Neural cell (in vitro differentiated cells): ENCODE measurements at places on chromosomes 7 and 10. TPM values are rescaled to one million over a fixed set of nuclear protein-coding genes. Genes with fewer than 3 reads are reported as not detected.

The CTAGE4 gene
- not detected in 2 replicates for polyA plus RNA-seq

The C10orf90 gene
- not detected in 2 replicates for polyA plus RNA-seq

The FGL2 gene
- polyA plus RNA-seq = 0.10 and 0.22 TPM in 2 replicates

The NPC1L1 gene
- polyA plus RNA-seq = 0.20 TPM in 1 of 2 replicates, not detected in the other

The GOLGA7B gene
- 29.8 and 30.4 TPM in 2 replicates for polyA plus RNA-seq

The VWA2 gene
- polyA plus RNA-seq = not detected in 2 replicates

The CYP2C18 gene
- polyA plus RNA-seq = not detected in 2 replicates

The SSC4D gene
- 2.5 TPM in 1 of 2 replicates, not detected in the other for polyA plus RNA-seq

The VGF gene
- 36.8 and 39.3 TPM in 2 replicates for polyA plus RNA-seq

The EPHA1 gene
- polyA plus RNA-seq = not detected in 2 replicates

The FANK1 gene
- 3.1 and 3.8 TPM in 2 replicates for polyA plus RNA-seq

The C10orf62 gene
- polyA plus RNA-seq = not detected in 2 replicates

The TUBB8 gene
- polyA plus RNA-seq = 0.46 and 0.69 TPM in 2 replicates

The GPNMB gene
- polyA plus RNA-seq = not detected in 2 replicates

The NOD1 gene
- 0.43 and 1.9 TPM in 2 replicates for polyA plus RNA-seq

The ATP5MK gene
- polyA plus RNA-seq = 542 and 917 TPM in 2 replicates

The SH2D4B gene
- polyA plus RNA-seq = 1.4 and 1.6 TPM in 2 replicates

The PRKAR2B gene
- 249 and 297 TPM in 2 replicates for polyA plus RNA-seq

The GRM3 gene
- polyA plus RNA-seq = 15.9 TPM in 2 replicates

The NUTM2E gene
- 0.40 TPM in 1 of 2 replicates, not detected in the other for polyA plus RNA-seq

The ZDHHC6 gene
- 44.0 and 50.5 TPM in 2 replicates for polyA plus RNA-seq

The SLC13A1 gene
- polyA plus RNA-seq = not detected in 2 replicates

The GPR26 gene
- 8.0 and 8.1 TPM in 2 replicates for polyA plus RNA-seq

The FAS gene
- 1.2 and 2.5 TPM in 2 replicates for polyA plus RNA-seq

The DGKB gene
- 0.20 and 0.76 TPM in 2 replicates for polyA plus RNA-seq

The EIF3B gene
- polyA plus RNA-seq = 65.1 and 73.7 TPM in 2 replicates

The IFIT1B gene
- not detected in 2 replicates for polyA plus RNA-seq

The PAX4 gene
- not detected in 2 replicates for polyA plus RNA-seq

The HOXA2 gene
- polyA plus RNA-seq = not detected in 2 replicates

The OPN1SW gene
- 1.2 and 1.9 TPM in 2 replicates for polyA plus RNA-seq

The LIPM gene
- not detected in 2 replicates for polyA plus RNA-seq

The CFAP46 gene
- 2.6 and 3.5 TPM in 2 replicates for polyA plus RNA-seq

The SUN3 gene
- not detected in 2 replicates for polyA plus RNA-seq

The PILRB gene
- 222 and 274 TPM in 2 replicates for polyA plus RNA-seq

The CYP26A1 gene
- 0.64 and 0.77 TPM in 2 replicates for polyA plus RNA-seq

The ST7 gene
- 76.8 and 104 TPM in 2 replicates for polyA plus RNA-seq

The SFRP5 gene
- polyA plus RNA-seq = 0.92 and 1.2 TPM in 2 replicates

The MOGAT3 gene
- not detected in 2 replicates for polyA plus RNA-seq

The PLEKHS1 gene
- polyA plus RNA-seq = not detected in 2 replicates

The GNAI1 gene
- polyA plus RNA-seq = 69.3 and 71.2 TPM in 2 replicates

The TMEM229A gene
- 0.31 and 0.94 TPM in 2 replicates for polyA plus RNA-seq

The MAGI2 gene
- 18.7 and 19.3 TPM in 2 replicates for polyA plus RNA-seq

The TMEM139 gene
- polyA plus RNA-seq = not detected in 2 replicates

The OLAH gene
- polyA plus RNA-seq = not detected in 2 replicates

The ZNF33A gene
- polyA plus RNA-seq = 50.8 and 55.5 TPM in 2 replicates

The SLC26A5 gene
- polyA plus RNA-seq = not detected in 2 replicates

The KCND2 gene
- polyA plus RNA-seq = 10.4 and 11.0 TPM in 2 replicates

The CHST15 gene
- polyA plus RNA-seq = 0.78 and 0.79 TPM in 2 replicates

The OR2A1 gene
- polyA plus RNA-seq = not detected in 2 replicates

The MCU gene
- polyA plus RNA-seq = 16.5 and 22.9 TPM in 2 replicates

The FGFR2 gene
- polyA plus RNA-seq = 14.8 and 15.7 TPM in 2 replicates

The HECW1 gene
- polyA plus RNA-seq = 11.7 and 13.8 TPM in 2 replicates
